CD4-positive, alpha-beta T cell treated with Interleukin-10 for 1 hour (primary cell): ENCODE measurements at places on chromosomes 5 and 9.

- no peak for DNase-seq
Measured at GRCh38 chr5:112669328-112669963, 68.2 kb upstream of the APC start.

DNA sequence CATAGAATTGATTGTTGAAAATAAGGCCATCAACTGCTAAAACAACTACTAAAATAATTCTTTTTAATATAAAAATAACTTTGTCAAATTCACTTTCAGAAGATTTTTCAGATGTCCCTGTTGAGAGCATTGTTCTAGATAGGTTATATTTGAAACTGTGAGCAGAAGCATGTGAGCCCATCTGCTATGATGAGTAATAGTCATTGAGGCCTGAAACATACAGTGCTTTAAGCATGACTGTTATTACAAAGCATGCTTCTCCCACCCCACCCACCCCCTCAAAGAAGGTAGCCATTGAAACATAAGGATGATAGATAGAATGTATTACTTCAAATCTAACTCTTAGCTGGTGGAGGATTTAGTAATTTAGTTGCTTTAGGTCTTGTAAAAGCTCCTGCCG lies 86.0 kb downstream of the UHRF2 start:
- no peak for DNase-seq

DNA sequence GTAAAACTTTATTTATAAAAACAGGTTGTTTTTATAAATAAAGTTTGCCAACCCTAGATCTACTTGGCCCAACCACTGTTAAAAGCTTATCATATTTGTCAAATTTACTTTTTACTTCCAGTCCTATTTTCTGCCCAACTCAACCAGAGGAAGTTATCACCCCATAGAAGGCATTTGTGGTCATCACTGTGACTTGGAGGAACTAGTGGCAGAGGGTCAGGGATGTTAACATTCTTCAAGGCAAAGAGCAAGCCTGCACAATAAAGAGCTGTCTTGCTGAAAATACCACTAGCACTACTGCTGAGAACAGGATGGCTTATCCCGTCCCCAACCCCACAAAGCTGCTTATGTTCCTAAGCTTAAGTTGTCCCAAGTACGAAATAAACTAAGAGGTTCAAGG lies 22.3 kb downstream of the TTC33 start:
- DNase-seq: no peak

DNA sequence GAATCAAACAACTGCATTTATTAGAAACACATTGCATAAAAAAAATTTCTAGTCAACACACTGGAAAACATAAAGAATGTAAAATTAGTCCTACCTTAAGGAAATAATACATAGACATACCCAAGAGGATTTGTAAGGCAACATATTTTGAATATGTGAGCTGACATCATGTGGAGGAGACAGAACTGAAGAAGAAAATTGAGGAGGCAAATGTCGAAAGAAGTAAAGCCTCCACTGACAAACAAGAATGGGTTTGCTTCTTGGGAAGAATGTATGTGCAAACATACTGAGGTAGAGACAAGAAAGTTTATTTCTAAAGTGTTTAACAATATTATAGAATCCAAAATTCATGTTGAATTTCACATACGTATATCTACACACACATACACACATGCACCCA lies 363.0 kb upstream of the PDE4D start:
- no peak for DNase-seq

DNA sequence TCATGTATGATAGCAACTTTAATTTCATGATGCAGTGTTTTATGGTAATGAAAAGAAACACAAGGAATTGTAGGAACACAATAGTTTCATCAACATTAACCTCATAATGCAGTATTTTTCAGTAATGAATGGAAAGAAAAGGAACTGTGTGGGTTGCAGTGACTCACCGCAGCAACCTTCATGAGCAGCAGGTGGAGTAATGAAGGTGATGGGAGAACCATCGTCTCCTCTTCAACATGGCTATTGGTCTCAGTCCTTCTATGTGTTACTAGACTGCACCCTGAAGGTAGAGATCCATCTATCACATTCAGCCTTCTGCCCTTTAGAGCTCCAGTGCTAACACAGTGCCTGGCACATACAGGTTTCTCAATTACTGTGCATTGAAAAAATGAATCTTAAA lies 58.0 kb downstream of the TMEM215 start:
- no peak for DNase-seq
